AG04449 (cell line): ENCODE measurements at places on chromosomes 3 and 15.

DNA sequence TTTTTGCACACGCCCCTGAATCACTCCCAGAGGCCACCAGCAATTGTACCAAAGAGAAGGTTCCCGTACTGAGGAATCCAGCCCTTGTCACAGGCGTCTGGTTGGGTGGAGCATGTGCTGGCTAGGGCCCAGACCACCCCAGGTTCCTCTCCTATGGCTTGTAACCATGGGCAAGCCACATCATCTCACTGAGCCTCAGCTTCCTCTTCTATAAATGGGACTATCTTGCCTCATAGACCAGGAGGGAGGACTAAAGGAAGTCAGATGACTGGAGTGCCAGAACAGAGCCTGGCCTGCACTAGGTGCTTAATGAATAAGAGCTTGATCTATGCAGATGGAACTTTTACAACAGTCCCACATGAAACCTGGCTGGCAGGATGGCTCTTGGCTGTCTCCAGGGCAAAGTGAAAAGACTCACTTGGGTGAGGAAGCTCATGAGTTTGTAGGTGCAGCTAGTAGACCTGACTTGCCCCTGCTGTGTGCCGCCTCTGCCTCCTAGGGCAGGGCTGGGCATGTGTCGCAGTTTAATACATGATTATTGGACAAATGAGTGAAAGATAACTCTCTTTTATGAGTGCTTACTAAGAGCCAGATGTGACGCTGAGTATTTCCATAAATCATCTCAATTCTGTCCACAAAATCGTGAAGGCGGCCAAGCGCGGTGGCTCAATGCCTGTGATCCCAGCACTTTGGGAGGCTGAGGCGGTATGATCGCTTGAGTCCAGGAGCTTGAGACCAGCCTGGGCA, 29.3 kb downstream of the CTSH start:
- no peak for DNase-seq

- no peak for DNase-seq
These were observed 495.6 kb downstream of the LPP start for GRCh38 chr3:188649521-188649920.

- no peak for DNase-seq
These were observed 40.1 kb upstream of the CAPN3 start for GRCh38 chr15:42319206-42319605.

GRCh38 chr3:191476066-191476772, 15.3 kb downstream of the PYDC2 start:
- no peak for DNase-seq

GRCh38 chr15:98412852-98413251, 235.5 kb upstream of the IGF1R start:
- DNase-seq: no peak

- no peak for DNase-seq
These were observed 20.4 kb upstream of the SATB1 start for GRCh38 chr3:18445401-18446148.

GRCh38 chr3:170589113-170589512, 3.2 kb upstream of the SLC7A14 start:
- DNase-seq: no peak
